ENCODE measurements at places on chromosomes 11 and 22.
A peak's percentile ranks its signal among the peaks of the same experiment; 100 is the strongest.

DNA sequence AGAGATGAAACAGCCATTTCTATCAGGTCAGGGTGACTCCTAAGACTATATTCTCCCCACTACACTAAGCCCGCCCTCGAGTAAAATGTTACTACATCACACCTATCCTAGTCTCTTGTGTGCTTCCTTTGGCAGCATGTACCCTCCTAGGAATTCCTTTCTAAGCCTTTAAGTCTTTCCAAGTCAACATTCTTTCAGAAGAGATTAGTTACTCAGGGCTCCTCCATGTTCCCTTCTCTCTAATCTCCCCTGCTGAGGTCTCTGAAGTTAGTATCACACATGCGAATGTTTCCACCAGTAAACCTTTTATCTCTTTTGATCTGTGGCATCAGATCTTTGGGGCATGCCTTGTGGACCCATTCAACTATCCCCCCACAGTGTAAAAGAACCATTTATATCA lies 873.7 kb upstream of the FAT3 start:
- DNase-seq, result no peak

DNA sequence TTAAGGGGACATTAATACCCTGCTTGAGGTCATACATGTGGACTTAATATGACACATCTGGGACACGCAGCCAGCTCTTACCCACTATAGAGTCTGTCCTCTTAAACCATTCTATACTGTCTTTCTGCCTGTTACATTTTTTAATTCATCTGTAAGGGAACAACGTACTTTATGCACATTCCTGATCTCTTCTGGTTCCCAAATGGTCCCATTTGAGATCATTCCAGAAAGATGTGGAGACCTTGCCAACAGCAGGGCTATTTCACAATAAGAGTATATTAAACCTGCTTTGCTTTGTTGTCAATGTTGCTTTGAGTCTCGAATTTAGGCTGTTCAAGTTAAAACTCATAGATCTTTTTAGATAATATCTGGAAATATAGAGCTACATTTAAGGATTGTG lies 332.2 kb upstream of the RAG2 start:
- no peak for DNase-seq

DNA sequence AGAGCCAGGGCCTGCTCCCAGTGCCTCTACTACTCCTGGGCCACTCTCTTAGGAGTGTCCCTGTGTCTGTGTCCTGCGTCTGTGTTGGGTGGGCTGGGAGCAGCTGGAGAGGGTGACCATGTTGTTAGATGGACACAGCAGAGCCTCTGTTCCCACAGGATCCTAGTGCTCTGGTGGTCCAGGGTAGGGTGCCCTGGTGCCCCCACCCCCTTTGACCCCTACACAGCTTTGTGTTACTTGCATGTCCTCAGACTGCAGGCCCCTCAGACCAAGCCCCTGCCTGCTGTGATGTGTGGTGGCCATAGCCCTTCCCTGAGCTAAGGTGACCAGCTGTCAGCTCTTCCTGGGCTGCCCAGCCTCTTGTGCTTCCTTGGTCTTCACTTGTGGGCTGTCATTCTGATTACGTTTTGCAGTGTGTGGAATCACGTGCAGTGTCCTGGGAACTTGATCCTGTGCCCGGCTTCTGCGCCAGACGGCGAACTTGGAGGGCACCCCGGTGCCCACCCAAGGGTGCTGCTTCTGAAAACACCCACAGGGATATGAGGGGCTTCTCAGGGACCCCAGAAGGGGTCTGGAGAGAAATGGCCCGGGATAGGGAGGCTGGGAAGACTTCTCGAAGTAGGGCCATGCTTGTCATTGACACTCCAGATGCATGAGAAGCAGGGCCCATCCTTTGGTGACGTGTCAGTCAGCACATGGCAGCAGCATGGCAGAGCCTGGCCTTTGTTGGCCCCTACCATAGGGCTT lies 1.5 kb downstream of the TANGO2 start:
- DNase-seq, result no peak

DNA sequence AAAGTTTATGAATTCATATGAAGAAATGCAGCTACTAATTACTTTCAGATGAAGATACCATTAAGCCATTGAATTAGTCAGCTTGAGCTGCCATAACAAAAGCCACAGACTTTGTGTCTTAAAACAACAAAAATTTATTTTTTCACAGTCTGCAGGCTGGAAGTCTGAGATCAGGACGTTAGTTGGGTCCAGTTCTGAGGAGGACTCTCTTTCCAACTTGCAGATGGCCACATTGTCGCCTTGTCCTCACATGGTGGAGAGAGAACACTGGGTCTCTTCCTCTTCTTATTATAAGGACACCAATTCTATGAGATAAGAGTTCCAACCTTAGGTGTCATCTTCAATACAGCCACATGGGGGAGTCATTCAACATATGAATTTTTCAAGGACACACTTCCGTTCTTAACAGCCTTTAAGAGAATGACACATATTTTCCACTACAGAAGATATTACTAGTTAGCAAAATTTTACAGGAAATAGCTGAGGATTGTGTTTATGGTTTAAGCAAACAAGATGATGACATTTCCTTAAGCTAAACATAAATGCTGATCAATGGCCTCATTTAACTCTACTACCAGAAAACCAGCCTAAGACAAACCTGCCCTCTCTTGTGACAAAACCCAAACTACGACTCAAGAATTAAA lies 56.0 kb downstream of the DCUN1D5 start:
- peak; percentile 62 for DNase-seq

DNA sequence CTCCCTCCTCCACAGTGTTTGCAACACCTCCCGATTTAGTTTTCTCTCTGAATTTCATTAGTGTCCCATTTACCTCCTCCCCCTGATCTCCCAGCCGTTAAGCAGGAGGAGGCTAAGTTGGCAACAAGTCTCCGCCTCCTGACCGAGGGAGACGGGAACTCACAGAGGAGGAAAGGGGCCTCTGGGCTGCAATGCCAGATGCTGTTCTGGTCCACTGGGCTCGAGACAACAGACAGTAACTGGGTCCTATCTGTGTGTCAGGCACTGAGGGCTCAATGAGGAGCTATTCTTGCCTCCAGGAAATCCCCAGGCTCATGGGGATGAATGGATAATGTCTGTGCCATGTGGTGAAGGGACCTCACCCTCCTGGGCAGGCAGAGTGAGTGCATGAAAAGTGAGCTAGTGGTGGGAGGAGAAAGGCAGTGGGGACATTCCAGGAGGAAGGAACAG lies 228.1 kb downstream of the TENM4 start:
- DNase-seq, result no peak

GRCh38 chr11:26621132-26621531 lies 49.1 kb upstream of the MUC15 start:
- DNase-seq, result no peak

DNA sequence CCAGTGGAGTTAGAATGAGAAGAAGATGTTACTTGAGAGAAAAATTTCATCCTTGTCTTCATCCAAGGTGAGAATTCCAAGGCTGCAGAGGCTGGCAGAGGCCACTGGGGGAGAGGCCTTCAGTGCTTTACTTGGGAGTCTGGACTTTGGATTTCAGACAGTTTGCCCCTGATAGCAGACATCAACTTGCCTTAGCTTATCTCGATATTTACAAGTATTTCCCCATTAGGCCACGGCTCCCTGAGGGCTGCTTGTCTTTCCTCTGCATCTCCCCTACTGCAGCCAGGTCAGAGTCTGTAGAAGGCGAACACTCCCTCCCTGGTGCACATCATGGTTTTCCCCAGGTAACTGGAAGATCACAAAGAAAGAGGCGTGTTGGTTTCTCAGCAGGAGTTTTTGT lies 29.9 kb upstream of the BSX start:
- DNase-seq, result no peak

GRCh38 chr11:68214173-68215086 lies 1.3 kb upstream of the KMT5B start:
- no peak for DNase-seq

- no peak for DNase-seq
Observed at GRCh38 chr11:132052904-132053303, 682.5 kb downstream of the NTM start.

DNA sequence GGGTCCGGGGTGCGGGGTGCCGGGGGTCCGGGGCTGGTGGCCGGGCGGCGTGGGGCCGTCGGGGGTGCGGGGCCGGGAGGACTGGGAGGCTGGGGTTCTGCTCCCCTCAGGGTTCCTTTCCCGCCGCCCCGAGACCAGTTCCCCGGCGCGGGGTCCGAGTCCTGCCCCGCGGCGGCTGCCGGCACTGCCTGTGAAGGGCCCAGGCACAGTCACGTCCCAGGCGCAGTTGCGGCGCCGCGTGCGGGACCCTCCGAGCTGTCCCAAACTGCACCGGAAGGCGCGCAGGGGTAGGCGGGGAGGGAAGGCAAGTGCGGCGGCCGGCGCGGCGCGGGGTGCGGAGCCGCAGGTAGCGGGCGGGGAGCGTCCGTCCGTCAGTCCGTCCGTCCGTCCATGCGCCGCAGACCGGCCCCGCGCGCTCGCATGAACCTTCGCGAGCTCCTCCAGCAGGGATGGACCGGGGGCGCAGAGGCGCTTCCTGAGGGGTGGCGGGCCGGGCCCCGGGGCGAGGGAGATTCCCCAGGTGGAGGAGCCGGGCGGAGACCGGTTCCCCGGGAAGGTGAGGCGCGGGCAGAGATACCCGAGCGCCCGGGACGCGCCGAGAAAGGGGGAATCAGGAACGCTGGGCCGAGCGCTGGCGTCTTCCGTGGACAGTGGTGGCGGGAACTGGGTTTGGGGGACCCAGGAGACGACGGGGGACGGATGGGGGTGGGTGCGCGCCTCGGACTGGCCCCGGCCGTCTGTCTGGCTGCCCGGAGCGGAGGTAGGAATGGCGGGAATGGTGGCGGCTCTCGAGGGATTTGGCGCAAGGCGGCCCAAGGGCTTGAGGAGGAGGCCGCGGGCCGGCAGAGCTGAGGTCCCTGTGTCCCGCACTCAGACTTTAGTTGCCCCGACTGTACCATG lies 3.1 kb upstream of the ADORA2A start:
- DNase-seq, result no peak
